ENCODE measurements at places on chromosomes 11 and 22.

DNA sequence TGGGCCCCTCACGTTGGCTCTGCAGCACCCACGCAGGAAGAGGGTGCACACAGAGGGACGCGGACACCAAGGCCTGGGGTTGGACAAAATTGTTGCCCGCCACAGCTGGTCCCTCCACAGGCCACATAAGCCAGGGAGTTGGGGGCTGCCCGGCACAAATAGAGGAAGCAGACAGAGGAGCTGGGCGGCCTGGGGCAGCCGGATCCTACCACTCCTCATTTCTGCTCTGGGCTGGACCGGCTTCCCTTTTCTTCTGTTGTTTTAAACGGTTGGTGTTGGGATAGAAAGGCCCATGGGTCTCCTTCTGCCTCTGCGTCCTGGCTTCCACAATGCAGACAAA, 36.4 kb upstream of the LINC01488 start:
- DNase-seq = no peak

DNA sequence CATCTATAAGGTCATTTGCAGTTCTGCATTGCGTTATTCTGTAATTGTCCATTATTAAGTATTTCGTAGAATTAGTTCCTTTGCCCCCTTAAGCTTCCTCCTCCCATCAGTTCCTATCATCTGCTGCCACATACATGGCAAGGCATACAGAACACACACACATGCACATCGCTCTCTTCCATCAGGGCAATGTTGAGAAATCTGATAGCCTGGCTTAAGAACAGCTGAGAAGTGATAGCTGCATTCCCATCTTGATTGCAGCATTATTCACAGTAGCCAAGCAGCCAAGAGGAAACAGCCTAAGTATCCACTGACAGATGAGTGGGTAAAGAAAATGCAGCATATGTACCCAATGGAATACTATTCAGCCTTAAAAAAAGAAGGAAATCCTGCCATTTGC, 186.8 kb upstream of the CADM1 start:
- no peak for DNase-seq

- DNase-seq = no peak
These were observed 78.0 kb downstream of the MYEOV start for GRCh38 chr11:69371731-69372588.

DNA sequence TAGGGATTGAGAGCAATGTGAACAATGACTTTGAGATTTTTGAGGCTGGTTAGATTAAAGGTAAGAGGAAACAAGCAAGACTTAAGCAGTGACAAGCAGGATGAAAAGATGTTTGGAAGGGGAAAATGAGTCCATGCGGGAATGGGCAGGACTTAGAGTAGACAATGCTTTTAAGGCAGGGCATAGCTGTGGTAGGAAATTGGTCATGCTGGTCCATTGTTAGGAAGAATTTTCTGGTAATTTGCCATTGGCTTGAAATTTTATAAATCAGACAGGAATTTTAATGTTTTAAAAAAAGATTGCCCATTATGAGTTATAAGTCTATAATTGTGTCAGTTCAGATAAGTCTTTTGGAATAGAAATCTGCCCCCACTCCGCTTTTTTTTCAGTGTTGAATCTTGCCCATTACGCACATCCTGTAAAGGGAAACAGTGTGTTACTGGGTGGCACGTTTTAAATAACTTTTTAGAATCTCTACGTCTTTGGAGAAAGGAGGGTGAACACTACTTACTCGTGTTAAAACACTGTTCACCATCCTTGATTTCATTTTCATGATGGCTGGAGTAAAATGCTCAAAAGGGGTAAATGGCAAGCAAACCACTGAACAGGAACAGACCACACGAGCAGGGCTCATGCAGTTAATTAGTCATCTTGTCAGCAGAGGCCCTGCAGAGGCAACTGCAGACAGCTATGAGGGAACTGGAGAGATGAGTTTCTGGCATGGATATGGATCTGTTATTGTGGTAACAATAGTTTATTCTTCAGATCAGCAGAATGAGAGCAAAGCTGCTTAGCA, 25.0 kb downstream of the SWAP70 start:
- peak; percentile 41 for DNase-seq

GRCh38 chr22:43972931-43973462, 17.8 kb downstream of the SAMM50 start:
- no peak for DNase-seq

DNA sequence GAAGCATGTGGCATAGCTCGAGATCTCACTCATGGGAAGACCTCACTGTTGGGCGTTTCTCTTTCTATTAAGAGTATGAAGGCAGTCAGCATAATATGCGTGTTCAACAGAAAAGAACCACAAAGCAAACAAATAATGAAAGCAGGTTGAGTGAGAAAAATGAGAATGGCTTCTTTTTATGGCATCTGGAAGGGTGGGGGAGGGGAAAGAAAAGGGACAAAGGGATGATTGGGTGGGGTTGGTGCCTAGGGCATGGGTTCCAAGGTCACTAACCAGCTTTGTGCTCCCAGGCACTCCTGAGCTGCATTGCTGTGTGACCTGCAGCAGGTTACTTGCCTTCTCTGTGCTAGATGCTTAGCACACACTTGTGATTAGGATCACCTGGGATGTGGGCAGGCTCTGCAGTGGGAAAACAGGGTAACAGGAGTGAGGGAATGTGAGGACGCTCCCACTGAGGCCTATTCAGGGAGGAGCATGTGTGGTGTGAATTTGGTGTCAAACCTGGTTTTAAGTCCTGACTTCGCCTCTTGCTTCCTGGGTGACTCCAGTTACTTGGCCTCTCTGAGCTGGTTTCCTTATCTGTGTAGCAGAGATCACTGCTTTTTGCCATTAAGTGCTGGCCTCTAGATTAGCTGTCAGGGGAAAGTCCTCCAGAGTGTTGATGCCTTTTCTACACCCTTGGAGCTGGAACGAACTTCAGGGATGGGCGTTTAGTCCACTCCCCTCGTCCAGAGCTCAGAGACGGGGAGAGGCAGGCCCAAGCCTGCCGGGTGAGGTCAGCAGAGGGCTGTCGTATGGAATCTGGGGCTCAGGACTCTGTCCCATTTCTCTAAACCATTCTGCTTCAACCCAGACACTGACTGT, 74.8 kb downstream of the KIAA1671 start:
- no peak for DNase-seq

DNA sequence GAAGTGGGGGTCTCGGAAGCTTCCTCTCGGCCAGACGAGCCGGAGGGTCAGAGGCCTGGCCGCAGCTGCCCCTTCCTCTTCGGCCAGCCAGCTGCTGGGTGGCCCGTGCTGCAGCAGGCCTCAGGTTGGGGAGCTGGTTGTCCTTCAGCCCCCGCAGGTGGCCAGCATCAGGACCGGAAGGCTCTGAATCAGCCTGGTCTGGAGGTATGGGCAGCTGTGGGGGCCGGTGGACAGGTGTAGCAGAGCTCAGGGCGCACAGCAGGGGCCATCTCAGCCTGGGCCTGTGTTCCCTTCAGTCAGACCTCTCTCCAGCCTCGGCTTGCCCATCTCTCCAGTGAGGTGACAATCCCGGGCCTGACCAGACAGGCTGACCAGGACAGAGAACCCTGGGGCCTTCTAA, 13.9 kb upstream of the TBX1 start:
- DNase-seq = no peak

GRCh38 chr11:131724436-131724975, 354.1 kb downstream of the NTM start:
- DNase-seq = no peak

DNA sequence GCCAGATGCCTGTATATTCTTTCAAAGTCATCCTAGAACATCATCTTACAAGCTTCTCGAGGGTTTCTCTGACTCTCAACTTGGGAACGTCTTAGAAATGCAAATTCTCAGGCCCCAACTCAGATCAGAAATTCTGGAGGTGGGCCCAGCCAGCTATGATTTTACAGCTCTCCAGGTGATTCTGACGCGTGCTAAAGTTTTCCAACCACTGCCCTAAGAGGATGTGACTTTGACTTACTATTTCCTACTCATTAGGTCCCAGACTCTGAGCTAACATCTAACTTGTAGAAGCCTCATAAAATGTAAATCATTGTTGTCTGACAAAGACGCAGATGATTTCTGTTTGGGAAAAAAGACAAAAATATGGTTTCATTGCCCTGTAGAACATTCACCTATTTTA, 61.1 kb downstream of the IRAG1 start:
- no peak for DNase-seq
